ENCODE measurements at places on chromosomes 2 and 18. TPM values are rescaled to one million over a fixed set of nuclear protein-coding genes. Genes with fewer than 3 reads are reported as not detected.

GRCh38 chr2:205524656-205525055 is 157.6 kb upstream of the NRP2 start:
- peak; percentile 61 for DNase-seq

- peak; percentile 14 for DNase-seq
These were observed 23.0 kb upstream of the CEP68 start for GRCh38 chr2:65033178-65033577.

DNA sequence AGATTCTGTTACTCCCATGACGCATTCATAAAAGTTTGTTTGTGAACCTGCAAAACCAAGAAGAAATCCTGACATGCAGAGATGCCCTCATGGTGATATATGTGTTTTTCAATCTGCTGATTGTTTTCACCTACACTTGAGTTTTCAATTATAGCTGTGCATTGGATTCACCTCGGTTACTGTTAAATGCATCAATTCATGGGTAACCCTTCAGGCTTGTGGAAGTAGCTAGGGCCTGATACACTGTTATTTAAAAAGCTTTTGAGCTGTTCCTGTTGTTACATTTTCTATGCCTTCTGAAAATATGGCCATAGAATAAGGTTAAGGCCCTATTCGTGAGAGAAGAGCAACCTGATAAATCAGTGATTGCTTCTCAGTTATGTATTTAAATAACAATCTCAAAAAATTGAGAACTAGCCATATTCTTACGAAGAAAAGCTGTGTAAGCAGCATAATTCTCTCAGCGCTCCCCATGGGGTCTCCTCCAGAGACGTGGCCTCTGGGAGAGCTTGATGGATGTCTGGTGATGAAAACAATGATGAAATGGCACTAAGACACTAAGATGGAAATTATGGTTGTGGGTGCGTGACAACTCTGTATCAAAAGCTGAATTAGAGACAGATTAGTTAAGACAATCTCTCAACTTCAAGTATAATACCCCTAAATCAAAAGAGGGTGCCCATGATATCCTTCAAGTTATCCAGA is 60.5 kb downstream of the RIT2 start:
- no peak for DNase-seq

DNA sequence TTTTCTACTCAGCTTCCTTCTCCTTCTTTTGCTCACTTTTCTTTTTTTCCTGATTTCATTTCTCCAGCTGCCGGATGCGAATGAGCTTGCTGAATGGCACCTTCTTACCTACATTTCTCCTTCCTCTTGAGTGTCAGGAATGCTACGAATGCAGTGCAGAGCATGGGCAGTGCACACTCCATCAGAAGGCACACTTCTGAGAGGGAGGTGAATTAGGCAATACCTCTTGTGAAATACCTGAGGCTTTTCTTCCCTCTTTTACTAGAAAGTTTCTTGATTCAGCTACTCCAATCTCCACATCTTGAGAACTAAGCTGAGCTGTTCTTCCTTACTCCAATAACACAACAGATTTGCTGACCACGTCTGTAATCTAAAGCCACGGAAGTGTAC is 51.1 kb downstream of the PLEKHM3 start:
- peak; percentile 4 for DNase-seq

GRCh38 chr2:118221536-118222272 is 133.4 kb downstream of the INSIG2 start:
- DNase-seq, result peak; percentile 71

GRCh38 chr2:192064459-192064858 is 130.3 kb downstream of the TMEFF2 start:
- no peak for DNase-seq

DNA sequence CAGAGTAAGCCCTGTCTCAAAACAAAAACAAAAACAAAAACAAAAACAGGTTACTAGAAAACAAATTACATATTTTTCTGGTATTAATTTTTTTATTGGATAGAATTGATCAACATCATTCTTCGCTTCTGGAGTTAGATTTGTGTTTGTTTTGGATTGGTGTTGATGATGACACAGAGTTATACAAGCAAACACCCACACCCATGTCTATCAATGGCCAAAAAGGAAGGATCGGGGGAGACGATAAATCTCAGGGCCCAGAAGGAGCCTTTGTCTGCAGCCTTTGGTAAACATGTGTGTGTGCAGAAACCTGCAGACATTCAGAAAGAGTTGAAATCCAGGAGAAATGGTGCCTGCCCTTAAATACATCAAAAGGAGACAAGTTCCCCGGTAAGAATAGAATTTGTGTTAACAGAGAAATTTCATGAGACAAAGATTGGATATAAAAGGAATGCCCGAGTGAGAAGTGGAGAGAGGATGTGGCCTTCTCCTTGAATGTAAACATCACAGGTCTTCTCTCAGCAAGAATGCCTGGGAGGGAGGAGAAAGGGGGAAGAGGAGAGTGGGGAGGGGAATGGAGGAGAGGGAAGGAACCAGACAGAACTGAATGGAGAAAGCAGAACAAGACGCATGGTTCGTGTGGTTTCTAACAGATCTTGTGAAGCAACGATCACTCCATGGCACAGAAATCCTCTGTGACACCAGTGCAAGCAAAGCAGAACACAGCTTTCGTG is 40.4 kb upstream of the TMEM178A start:
- no peak for DNase-seq

DNA sequence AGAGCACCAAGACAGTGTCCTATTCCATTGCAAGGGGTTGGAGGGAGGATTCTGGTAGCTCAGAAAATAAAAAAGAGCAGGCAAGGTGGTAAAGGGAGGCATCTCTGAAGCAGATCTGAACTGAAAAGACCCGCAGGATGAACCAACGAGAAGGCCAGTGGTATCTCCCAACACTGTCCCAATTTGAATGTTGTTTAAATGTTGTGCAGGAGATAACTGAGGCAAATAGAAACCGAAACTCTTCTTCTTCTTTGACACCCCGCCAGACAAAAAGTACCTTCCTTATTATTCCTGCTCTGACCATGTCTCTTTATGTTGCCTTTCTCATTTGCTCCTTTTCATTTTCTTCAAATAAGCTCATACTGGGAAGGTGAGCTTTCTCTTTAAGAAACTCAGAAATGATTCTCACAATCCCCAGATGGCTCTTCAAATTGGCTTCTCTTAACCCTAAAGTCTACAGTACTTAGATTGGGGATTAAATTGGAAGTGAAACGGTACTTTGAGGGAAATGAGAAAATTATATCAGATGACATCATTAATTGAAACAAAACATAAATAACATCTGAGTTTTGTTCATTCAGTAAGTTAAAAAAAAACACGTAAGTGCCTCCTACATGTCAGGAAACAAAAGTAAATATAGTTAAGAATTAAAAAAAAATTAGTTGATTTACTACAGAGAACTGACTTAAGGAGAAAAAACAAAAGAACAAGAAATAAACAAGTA is 143.6 kb downstream of the WDPCP start:
- DNase-seq, result no peak

DNA sequence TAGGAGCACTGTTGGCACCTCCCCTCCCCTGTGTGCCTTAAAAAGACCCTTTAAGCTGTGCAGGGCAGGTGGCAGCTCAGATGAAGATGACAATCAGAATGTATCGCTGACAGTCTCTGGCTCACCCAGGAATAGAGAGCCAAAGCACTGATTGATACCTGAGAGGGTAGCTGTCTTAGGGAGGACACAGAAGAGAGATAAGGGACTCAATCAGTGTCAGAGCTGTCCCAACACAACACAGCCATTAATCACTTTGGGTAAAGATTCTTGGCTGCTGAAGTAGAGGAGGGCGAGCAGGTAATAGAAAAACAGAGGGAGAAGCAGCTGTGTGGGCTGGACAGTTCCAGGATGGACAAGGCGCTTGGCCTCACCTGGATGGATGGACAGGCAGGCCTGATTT is 124.9 kb downstream of the NRP2 start:
- no peak for DNase-seq

DNA sequence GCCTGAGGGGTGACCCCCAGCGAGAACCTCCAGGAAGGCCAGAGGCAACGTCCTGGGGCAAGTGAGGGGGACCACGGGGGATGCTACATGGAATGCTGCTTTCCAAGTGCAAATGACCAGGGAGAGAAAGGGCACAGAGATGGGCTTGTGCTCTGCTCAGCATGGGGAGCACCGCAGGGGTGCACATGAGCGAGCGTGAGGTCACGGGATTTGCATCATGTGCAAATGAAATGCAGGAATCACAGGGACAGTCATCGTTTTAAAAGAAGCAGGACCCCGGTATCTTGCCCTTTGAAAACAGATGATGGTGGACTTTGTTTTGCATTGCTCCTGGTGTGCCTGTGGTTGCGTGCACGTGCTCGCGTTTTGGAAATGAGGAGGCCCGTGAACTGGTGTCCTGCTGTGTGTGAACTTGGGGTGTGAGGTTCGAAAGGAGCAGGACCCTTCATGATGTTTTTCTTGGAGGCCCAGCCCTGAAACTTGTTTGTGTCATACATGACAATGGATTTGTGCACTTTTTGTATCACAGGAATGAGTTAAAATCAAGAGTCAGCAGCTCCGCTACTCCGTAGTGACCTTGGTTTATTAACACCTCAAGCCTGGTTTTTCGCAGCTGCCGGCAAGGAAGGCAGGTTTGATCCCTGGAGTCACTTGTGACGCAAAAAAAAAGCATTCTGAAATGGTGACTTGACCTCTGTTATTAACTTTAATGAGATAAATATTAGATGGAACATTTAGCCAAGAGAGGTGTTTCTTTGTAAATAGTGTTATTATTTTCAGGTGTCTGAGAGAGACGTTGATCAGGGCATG is 234.5 kb downstream of the LDLRAD4 start:
- DNase-seq, result no peak

DNA sequence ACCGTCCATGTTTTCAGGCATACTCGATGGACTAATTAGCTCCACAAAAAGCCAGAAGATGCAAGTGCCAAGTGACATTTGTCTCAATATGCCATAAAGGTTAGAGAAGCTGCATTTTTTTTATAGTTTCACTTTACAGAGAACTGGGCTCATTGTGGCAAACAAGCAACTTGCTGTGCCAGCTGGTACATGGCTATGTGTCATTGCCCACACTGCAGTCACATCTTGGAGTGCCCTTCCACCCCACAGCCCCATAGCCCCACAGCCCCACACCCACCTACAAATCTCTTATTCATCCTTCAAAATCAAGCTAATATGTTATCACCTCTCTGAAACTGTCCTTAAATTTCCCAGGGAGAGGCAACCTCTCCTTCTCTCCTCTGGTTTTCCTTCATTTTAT is 451.9 kb downstream of the ARHGAP15 start:
- no peak for DNase-seq

DNA sequence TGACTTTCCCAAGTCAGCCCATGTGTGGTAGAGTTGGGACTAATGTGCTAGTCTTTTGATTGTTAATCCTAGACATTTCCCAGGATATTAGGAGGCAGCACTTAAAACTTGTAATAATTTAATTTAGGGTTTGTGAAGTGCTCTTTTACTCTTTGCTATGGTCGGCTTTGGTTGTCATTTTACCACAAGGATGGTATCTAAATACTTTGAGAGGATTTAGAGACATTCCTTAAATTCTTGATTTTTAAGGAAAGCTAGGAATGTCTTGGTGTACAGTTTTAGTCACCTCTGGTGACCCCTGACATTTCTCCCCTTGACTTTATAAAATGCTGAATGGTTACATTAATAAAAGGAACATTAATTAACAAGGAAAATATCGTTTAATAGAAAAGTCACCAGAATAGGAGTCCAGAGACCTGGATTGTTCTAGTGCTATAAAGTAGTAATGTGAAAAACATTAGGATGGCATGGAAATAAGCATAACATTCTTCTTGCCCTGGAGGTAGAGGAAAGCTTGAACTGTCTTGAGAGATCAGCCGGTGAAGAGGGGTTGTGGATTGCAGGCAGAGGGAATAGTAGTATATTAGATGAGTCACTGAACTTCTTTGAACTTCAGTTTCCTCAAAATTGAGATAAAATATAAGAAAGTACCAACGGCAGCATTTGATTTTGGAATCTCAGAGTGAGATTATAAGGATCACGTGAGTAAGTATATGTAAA is 209.2 kb downstream of the MCFD2 start:
- no peak for DNase-seq

- no peak for DNase-seq
These were observed 3.9 kb downstream of the NEB start for GRCh38 chr2:151730262-151730975.

DNA sequence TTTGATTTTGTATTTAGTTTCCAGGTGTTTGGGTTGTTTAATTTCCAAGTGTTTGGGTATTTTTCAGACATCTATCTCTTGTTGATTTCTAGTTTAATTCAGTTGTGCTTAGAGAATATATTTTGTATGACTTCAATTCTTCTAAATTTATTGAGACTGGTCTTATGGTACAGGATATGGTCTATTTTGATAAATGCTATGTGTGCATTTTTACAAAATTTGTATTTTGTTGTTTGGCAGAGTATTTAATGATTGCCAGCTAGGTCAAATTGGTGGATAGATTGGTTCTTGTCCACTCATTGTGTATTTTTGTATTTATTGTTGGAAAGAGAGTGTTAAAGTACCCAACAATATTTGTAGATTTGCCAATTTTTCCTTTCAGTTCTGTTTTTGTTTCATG is 23.7 kb upstream of the LAMA1 start:
- DNase-seq, result no peak

DNA sequence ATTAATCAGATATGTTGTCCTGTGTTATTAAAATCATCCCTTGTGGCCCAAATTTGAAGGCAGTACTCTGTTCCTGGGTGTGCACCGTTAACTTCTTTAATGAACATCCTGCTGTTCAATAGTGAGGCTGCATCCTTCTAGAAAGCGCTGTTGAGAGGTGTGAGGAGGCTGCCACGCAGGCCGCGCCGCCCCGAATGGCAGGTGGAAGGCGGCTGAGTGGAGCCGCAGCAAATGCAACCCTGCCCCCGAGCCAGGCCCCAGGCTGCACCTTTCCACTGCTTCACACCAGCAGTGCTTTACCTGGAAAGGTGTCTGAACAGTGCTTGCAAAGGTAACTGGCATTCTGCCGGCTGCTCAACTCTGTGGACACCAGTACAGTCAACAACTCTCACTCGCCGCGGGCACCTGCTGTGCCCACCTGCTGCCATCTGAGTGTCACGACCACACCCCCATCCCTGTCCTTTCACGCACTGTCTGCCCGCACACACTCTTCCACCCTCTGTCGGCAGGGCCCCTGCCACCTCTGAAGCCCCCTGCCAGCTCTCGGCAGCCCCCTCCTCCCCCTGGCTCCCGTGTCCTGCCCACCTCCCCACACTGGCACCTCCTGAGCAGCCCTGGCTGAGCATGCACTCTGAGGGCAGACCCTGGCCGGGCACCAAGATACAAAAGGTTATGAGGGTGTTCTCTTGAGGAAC is 70.9 kb downstream of the ODC1 start:
- DNase-seq, result no peak

The SPP2 gene
- not detected for total RNA-seq

The EPB41L3 gene
- total RNA-seq, result not detected

The POTEJ gene
- total RNA-seq, result not detected

The CKAP2L gene
- total RNA-seq, result 42.5 TPM

The TAF4B gene
- total RNA-seq, result 8.3 TPM

The CCDC141 gene
- total RNA-seq, result 0.07 TPM

The RFX8 gene
- total RNA-seq, result not detected

The LOXL3 gene
- 1.2 TPM for total RNA-seq

Data from Calu3 (cell line).